ENCODE measurements at places on chromosomes 13 and 19.
A peak's percentile ranks its signal among the peaks of the same experiment; 100 is the strongest.

DNA sequence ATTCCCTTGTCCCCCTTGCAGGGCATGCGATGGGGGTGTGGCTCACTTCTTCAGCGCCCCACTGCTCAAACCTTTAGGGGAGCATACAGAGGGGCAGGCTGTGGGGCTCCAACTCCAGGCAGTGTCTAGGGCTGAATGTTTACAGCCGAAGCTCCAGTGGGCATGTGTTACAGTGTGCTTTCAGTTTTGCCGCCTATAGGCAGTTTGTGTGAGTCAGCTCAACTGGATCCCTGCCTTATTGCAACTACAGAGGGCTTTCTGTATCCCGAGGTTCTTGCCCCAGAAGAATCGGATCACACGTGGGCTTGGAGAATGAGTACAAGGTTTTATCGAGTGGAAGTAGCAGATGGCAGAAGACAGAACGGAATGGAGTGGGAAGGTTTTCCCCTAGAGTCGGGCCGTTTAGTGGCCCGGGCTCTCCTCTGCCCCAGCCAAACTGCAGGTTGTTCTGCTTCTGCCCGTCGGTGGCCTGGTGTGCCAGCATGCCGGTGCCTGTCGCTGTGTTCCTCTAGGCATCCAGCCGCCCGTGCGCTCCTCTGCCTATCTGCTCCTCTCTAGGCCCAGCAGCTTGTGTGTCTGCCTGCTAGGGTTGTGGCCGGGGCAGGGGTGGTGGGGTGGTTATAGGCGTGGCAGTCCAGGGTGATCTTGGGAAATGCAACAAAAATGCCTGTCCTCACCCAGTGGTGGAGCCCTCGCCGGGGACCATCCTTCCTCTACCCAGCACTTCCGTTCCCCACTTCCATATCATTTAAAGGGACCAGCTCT, 435.9 kb upstream of the SGCG start:
- no peak for DNase-seq

GRCh38 chr19:6765738-6766356, 1.4 kb downstream of the SH2D3A start:
- DNase-seq, result peak; percentile 32

- DNase-seq, result no peak
Measured at GRCh38 chr19:50314724-50315708, 14.2 kb downstream of the KCNC3 start.

DNA sequence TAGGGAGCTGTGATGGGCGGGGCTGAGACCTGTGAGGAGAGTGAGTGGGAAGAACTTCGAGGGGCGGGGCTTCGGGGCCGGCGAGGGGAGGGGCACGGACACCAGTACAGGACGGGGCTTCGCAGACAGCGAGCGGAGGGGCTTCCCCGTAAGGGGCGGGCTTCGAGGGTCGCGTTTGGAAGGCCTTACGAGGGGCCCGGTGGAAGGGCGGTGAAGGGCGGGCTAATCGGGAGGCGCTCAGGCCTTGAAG, 4.1 kb upstream of the EMP3 start:
- DNase-seq, result peak; percentile 93

GRCh38 chr13:21150013-21150412, 26.3 kb downstream of the SKA3 start:
- DNase-seq, result no peak

Data from fibroblast of skin of right biceps (primary cell).